Muscle of leg (tissue), 16 donors: ENCODE measurements at places on chromosomes 3 and 15. TPM values are rescaled to one million over a fixed set of nuclear protein-coding genes. Genes with fewer than 3 reads are reported as not detected.

ANAPC13 gene
- total RNA-seq = 62.3 TPM

CD200R1 gene
- total RNA-seq = 2.5 TPM

ROPN1B gene
- not detected for total RNA-seq

SLC12A1 gene
- total RNA-seq = not detected

GABRR3 gene
- not detected for total RNA-seq

C2CD4A gene
- total RNA-seq = under 0.01 TPM

PIK3CB gene
- total RNA-seq = 8.0 TPM

MEGF11 gene
- total RNA-seq = 0.35 TPM

CGNL1 gene
- 9.5 TPM for total RNA-seq

CX3CR1 gene
- total RNA-seq = 1.5 TPM

FSD2 gene
- 44.4 TPM for total RNA-seq

SLCO2A1 gene
- total RNA-seq = 0.49 TPM

VWA5B2 gene
- 0.04 TPM for total RNA-seq

SMC4 gene
- 53.0 TPM for total RNA-seq

ZPLD1 gene
- under 0.01 TPM for total RNA-seq

HMG20A gene
- total RNA-seq = 30.5 TPM

DPH6 gene
- 23.1 TPM for total RNA-seq

HACD2 gene
- total RNA-seq = 9.6 TPM

FAM3D gene
- total RNA-seq = 0.09 TPM

GTPBP8 gene
- total RNA-seq = 19.2 TPM

C3orf22 gene
- 0.04 TPM for total RNA-seq

PLA2G4E gene
- total RNA-seq = 0.80 TPM

DOCK3 gene
- 0.18 TPM for total RNA-seq

PLEKHO2 gene
- 11.6 TPM for total RNA-seq

CCDC32 gene
- 13.6 TPM for total RNA-seq

NSMCE3 gene
- total RNA-seq = 7.2 TPM

MKRN2 gene
- total RNA-seq = 25.9 TPM

LRRK1 gene
- total RNA-seq = 4.5 TPM

CDCP1 gene
- total RNA-seq = 0.04 TPM

GMPPB gene
- total RNA-seq = 12.2 TPM

RPP25 gene
- 1.7 TPM for total RNA-seq
